ENCODE measurements at places on chromosomes 7 and 10. TPM values are rescaled to one million over a fixed set of nuclear protein-coding genes. Genes with fewer than 3 reads are reported as not detected.

DNA sequence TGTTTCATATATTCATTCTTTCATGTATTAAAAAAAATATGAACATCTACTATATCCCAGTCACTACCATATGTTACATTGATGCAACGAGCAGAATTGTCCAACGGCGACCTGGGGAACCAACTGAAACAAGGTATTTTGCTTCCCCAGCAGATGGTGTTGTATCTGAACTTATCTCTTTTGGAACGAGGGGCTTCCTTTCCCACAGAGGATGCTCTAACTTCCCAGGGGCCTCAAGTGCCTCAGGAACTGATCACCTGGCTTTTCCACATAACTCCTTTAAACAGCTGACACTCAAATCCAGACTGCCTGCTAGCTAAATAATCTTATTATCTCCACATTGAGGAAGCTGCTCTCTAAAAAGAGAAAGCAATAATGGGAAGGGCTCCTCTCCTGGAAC, 259.3 kb downstream of the HTR7 start:
- DNase-seq, result no peak

GRCh38 chr7:19963695-19964094, 190.3 kb upstream of the TMEM196 start:
- DNase-seq, result no peak

DNA sequence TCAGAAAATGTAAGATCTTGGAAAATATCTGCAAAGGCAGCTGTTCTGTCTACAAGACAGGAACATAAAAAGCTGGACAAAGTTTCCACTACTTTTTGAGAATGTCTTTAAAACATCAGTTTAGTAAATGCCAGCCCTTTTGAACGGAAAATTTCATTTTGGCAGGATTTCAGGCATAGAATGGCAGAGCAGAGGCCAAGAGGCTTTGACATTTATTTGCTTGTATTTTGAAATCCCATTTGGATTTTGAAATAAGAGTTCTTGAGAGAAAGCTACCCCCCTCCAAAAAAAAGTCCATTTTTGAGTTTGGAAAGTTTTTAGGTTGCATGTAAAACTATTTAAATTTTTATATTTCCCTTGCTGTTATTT, 3.1 kb upstream of the ETV1 start:
- no peak for DNase-seq

- DNase-seq, result no peak
These were observed 1.9 kb upstream of the ITPRIP start for GRCh38 chr10:104340111-104340526.

GRCh38 chr7:30596721-30597120, 2.0 kb downstream of the GARS1 start:
- no peak for DNase-seq

GRCh38 chr10:70458329-70459060, 17.0 kb upstream of the NODAL start:
- peak; percentile 57 for DNase-seq

GRCh38 chr7:108079648-108080591, 50.2 kb downstream of the LAMB4 start:
- DNase-seq, result no peak

DNA sequence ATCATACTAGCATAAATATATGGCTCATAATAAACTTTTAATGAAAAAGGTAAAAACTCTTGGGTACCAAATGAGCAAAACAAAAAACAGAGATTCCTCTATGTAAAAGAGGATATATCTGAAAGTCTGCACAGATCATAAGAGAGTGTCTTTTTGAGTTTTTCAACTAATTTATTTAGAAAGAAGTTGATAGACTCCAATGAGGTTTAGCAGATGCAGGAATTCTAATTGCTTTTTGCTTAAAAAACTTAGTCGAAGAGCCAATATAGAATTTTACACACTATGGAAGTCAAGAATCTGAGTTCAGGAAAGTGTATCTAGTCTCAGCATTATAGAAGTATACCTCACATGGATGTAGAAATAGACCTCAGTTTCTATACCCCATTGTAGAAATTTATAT, 3.4 kb upstream of the MLLT10 start:
- DNase-seq, result no peak

DNA sequence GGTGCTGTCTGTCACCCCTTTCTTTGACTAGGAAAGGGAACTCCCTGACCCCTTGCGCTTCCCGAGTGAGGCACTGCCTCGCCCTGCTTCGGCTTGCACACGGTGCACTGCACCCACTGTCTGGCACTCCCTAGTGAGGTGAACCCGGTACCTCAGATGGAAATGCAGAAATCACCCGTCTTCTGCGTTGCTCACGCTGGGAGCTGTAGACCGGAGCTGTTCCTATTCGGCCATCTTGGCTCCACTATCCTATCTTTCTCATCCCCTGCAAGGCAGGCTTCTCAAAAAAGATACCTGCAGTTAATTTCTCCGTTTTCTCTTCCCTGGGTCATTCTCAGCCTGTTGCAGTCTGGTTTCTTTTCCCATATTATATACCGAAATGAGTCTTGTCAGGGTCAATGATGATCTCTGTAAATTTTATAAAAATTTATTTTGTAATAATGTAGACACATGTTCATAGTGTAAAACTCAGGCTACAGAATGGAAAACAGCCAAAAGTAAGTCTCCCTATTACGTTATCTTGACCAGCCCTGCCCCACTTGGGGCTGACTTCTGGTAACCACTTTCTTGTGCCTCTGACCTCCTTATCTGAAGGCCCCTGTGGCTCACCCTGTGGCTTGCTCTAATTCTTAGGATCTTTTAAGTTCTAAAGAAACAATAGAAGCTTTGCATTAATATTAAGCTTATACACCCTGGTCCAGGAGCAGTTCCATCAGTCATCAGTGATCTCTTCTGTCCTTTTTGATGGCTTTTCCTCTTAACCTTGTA, 20.7 kb downstream of the BLVRA start:
- DNase-seq, result no peak

GRCh38 chr7:8211725-8212096, 50.3 kb downstream of the ICA1 start:
- no peak for DNase-seq

- no peak for DNase-seq
These were observed 1.9 kb downstream of the SEMA4G start for GRCh38 chr10:100970914-100971811.

GRCh38 chr10:114498413-114499111, 94.3 kb upstream of the AFAP1L2 start:
- no peak for DNase-seq

- DNase-seq, result no peak
These were observed 119.2 kb downstream of the ADCYAP1R1 start for GRCh38 chr7:31171216-31171785.

GRCh38 chr7:22386865-22387264, 29.9 kb upstream of the RAPGEF5 start:
- no peak for DNase-seq

- DNase-seq, result no peak
These were observed 36.2 kb upstream of the EFCAB10 start for GRCh38 chr7:105617280-105618015.

DNA sequence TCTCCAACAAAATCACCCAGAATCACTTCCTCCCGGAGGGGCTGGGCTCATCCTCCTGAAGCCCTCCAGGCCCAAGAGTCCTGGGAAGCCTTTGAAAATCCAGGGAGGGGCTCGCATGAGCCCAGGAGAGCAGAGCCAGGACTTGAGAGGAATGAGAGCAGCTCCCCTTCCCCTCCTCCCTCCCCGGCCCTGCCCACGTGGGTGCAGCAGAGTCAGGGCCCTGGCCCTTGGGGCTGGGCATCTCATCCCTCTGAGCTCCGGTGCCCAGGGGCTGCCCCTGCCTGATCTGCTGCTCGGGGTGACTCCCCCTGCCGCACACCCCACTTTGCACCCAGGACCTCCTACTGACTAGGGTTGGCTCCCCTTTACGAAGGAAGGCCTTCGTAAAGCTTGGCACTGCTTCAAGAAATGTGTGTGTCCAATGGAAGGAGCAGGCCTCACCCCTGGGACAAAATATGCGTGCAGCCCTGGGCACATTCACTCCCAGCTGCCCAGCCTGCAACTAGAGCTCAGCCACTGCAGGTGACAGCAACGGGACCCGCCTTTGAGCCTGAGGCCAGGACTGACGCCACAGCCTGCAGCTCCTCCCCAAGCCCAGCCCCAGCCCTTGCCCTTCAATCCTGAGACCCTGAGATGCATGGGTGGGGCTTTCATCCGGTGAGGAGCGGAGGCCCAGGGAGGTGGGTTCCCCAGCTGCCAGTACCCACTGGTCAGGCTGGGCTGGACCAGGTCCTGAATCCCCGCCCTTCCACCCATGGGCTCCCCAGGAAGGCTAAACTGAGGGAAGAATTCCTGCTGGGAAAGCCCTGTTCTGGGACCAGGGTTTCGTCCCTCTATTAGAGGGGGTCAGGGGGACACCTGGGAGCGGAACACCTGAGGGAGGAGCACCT, 21.8 kb downstream of the PWWP2B start:
- peak; percentile 98 for DNase-seq

DNA sequence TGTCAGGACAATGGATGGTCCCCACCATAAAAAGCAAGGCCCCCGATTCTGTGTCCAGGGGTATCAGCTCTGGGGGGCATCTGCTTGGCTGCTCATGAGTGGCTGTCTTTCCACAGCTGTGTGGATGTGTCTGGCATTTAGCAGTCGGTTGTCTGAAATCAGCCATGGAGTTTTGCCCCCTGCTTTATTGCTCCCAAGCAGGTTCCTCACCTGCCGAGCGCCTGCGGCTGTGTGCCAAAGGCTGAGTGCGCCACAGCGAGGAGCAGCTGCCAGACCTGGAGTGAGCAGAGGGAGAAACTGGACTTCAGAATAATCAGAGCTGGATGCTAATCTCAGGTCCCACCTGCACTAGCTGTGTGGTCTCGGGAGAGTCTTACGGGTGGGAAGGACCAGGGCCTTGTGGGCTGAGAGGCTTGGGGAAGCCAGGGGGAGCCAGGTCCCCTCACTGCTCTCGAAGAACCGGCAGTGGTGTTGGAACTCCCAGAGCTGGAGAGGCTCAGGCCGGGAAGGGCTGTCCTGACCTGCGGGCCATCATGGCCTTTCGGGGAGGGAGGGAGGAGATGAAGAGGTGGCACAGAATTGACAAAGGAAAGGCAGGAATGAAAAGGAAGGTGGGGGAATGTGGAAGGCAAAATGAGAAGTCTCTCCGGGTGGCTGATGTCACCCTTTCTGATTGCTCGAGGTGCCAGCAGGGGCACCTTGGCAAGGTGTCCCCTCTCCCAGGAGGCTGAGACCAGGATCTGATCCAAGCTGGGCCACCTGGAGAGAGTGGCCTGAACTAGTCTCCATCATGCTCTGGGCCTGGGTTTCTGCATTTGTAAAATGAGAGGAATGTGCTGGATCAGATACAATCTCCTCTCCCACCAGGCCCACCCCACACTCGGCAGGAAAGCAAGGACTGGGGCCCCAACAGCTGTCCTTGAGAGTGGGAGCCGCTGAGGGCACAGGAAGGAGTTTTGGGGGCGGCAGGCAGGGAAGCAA, 30.2 kb upstream of the LEP start:
- no peak for DNase-seq

- no peak for DNase-seq
These were observed 224.8 kb downstream of the RPS24 start for GRCh38 chr10:78258323-78259030.

- no peak for DNase-seq
These were observed 278.4 kb downstream of the ANKRD30A start for GRCh38 chr10:37403776-37404175.

- DNase-seq, result no peak
These were observed 33.2 kb upstream of the TLX1 start for GRCh38 chr10:101097881-101098280.

DNA sequence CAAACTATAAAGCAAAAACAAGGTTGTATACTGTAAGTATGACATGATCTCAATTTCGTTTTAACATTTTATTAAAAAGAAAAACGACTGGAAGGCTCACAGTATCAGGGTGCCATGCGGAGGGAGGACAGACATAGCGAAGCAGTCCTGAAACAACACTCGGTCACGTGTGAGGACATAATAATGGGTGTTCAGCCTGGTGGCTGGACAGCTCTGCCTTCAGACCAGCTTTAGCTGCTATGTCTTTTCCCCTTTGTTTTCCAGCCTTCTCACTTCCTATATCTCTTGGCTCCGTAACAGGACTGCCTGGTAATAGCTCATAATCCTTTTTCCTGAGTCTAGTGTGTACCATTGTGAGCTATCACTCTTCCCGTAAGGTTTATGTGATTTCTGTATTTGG, 18.4 kb upstream of the KLF14 start:
- DNase-seq, result no peak

DNA sequence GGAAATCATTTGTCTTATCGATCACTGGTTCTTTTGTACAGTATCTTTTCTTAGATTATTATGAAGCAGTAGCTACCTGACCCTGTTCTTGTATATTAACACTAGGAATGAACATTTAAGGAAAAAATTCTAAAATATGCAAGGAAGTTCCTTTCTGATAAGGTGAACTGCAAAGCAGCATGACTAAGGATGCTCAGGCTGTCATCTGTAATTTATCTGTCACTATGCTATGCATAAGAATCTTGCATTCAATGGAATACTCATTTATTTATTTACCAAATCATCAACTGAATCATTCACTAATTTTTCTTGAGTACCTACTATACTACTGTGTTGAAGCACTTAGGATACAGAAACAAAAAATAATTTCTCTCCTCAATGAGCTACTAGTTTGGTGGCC, 5.8 kb downstream of the GSDME start:
- DNase-seq, result no peak

GRCh38 chr10:93926613-93927012, 32.8 kb downstream of the SLC35G1 start:
- no peak for DNase-seq

DNA sequence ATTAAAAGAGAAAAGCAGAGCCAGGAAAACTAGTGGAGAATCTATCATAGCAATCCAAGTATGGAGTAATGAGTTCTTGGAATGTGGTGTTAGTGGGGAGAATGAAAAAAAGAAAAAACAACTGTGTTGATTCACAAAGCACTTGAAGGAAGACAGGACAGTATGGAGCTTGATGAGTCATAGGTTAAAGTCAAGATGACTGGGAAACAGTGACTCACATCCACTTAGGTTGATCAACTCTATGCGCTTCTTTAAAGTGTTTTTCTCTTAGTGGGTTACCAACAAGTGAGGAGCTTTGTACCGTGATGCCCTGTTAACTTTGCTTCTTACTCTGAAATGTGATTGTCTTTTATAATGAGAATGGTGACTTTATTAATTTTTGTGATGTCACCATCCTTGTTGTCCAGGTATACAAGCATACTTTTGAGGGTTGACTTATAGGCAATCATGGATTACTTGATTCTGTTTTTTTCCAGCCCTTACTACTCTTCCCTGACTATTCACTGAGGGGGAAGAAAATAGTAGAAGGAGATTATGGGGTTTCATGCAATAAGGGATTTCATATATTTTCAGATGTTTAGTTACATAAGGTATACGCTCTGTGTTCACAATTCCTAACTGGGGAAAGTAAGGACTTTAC, 32.1 kb upstream of the MDFIC start:
- no peak for DNase-seq

ARMH3 gene
- 18.5 TPM for total RNA-seq

PRKG1 gene
- total RNA-seq, result 10.4 TPM

GNA12 gene
- total RNA-seq, result 60.2 TPM

PROSER2 gene
- 13.7 TPM for total RNA-seq

PRSS37 gene
- total RNA-seq, result not detected

FIGNL1 gene
- 13.8 TPM for total RNA-seq

MMRN2 gene
- total RNA-seq, result 1.4 TPM

PILRA gene
- total RNA-seq, result 3.3 TPM

CHN2 gene
- total RNA-seq, result 3.3 TPM

CACNB2 gene
- 2.6 TPM for total RNA-seq

IFIT3 gene
- 0.55 TPM for total RNA-seq

ZNF425 gene
- 5.3 TPM for total RNA-seq
